CD8-positive, alpha-beta T cell (primary cell): ENCODE measurements at places on chromosomes 11 and 22.

DNA sequence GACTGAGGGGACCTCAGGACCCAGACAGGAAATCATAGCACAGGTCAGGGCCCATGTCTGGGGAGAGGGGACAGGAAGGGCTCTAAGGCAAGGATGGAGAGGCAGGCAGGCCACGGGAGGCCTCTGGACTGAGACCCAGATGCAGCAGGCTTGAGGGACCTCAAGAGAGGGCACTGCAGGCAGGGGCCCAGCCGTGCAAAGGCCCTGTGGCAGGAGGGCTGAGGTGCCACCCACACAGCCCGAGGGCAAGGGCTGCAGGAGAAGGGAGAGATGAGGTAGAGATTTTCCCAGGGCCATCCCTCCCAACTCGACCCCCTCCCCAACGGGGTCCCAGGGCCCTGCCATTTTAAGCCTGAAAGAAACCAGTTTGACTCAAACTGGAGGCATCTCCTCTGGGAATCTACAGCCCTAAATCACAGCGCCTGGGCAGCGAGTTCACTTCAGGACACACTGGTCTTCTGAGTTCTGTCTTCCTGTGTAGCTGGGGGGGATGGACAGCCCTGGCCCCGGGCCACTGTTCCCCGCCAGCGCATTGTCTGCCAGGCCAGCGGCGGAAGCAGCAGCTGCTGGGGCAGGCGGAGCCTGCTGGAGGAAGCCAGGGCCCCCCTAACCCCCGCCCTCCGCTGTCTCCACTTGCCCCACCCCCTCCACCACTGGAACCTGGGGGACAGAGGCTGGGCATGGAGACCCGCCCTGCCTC, 20.3 kb upstream of the WNT7B start:
- no peak for DNase-seq

DNA sequence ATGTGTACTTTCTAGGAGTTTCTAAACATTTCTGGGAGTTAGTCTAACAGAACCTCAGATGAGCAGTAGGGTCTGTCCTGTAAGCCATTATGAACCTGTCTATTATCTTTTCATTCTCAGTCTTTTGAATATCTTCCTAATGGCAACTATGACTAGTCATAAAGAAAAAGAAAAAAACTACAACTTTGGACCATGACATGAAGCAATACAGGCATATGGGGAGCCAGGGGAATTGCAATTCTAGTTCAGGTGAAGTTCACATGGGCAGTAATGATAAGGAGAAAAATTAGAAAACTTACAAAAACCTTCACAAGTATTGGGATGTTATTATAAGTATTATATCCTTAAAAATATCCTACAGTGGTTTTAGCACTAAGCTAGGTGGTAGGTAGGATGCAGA, 649.0 kb upstream of the ANO5 start:
- no peak for DNase-seq

- no peak for DNase-seq
Observed at GRCh38 chr11:61688365-61689163, 8.4 kb downstream of the DAGLA start.

GRCh38 chr11:93772123-93772522, 12.0 kb upstream of the MED17 start:
- no peak for DNase-seq

DNA sequence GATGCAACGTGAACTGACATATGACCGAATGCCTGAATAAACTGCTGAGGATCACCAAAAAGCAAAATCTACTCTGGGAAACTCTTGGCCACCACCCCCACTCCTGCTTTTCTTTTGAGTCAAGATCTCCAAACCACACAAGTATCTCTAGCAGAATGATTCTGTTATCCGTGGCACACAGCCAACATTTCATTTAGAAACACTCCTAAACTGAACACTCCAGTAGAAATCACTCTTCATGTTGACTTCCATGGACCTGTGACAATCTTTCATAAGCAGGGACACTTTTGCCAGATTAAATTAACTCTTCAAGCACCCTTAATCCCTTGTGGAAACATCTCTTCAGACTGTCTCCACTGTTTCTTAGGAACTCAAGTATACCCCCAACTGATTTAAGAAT, 44.4 kb downstream of the VSIG10L2 start:
- DNase-seq: no peak

DNA sequence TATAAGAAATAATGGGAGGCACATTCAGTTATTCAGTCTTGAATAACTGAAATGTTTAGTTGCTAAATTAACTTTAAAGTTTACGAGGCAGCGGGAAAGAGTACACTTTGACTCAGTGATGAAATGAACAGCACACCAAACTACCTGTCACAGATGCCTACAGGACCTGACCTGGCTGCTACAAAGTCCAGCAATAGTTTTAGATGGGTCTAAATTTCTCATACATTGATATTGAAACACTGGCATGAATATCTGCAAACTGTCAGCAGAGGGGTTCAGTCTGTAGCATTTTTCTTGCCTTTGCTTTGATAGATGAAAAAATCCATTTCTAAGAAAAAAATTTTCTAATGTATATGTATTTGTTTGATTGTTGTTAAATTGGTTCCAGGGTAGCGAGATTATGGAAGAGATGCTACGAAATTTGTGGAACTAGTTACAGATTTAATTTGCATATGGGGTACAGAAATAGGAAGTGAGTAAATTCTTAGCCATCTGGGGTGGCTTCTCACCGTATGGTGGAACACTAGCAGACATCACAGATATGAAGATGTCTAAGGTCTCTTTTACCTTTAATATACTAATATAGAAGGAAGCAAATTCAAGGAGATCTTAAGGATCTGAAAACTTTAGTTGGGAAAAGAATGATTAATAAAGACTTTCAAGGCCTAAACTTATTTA, 20.8 kb upstream of the GAB2 start:
- DNase-seq: no peak

DNA sequence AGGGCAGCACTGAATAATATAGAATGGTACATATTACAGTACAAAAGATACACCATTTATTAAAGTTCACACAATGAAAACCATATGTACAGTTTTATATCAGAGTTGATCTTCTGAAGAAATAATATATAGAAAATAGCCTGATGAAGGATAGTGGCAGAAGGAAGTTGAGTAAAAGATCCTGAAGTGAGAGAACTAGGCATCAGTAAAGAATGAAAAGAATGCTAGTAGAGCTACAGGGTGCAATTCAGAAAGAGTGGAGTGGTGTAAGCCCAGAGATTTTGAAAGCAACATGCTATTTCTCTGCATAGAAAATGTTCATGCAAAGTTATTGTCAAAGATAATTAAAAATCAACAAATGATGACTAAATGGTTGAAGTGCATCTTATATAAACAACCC, 1552.7 kb upstream of the TENM4 start:
- no peak for DNase-seq

- DNase-seq: no peak
Observed at GRCh38 chr22:46290121-46290842, 6.4 kb upstream of the GTSE1 start.

GRCh38 chr11:91773090-91773489, 451.5 kb upstream of the FAT3 start:
- DNase-seq: no peak

- DNase-seq: no peak
Observed at GRCh38 chr11:116472651-116473050, 300.1 kb downstream of the BUD13 start.

DNA sequence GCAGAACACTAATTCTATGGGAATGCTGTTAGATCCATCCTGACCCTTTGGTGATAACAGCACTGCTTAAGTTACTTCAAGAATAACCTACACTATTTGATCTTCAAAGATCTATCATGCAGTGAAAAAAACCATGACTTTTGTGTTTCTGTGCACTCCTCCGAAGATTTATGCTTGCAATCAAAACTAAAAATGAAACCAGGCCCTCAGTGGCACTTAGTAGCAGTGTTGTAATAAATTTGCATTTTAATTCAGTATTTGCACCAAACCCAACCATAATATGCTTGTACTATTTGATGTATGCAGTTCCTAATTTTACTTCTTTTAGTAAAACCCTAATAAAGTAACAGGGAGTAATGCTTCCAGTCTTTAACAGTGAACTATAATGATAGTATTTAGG, 130.7 kb downstream of the SOX6 start:
- DNase-seq: no peak

DNA sequence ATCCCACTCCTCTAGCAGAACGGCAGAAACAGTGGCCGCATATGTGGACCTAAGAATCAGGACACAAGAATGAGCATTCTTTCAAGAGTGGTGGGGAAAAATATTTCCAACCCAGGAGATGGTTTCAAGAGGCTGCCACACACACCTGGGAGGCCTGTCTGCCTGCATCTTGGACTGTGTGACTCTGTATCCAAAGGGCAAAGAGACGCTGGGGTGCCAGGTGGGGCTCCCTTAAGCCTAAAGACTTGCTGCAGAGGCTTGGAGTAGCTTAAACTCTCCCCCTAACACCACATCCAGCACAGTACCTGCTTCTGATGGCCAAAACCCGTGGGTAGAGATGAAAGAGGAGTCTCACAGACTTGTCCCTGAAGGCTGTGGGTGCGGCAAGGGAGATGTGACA, 3.5 kb downstream of the CXCR5 start:
- no peak for DNase-seq

GRCh38 chr11:64372802-64373597, 14.0 kb downstream of the RPS6KA4 start:
- no peak for DNase-seq
